ENCODE measurements at places on chromosomes 7 and 10.

- no peak for DNase-seq
Observed at GRCh38 chr10:29583674-29584073, 51.1 kb downstream of the SVIL start.

DNA sequence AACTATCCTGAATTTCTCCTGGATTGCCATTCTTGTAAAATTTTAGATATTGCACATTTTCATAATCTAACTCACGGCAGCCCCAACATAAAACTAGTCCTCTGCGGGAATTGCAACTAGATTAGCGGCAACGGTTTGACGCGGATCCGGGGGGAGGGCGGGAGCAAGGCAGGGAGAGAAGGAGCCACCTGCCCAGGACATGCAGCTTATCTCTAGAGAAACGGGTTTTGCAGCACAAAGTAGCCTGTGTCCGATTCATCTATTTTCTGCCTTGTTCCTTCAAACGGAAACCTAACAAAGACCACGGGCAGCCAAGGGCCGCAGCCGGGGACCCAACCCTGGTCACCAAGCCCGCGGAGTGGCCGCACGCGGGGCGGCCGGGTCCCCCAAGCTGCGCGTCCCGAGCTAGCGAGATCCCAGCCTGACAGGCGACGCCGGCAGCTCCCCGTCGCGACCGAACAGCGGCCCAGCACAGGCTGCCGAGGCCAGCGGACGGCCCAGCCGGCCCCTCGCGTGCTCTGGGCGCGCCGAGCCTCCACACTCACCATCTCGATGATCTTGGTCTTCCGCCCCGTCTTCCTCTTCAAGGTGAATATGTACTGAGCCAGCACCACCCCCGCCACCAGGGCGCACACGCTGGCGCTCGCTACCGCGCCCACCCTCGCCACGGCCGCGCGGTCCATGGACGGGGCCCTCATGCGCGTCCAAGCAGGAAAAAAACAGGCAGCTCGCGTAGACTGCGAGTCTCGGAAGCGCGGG, at the start of gene NT5C3A:
Gene NT5C3A, minus strand, starts transcription at position 754 of the 759 bp plus-strand sequence. Its CDS starts 71 bp downstream, at position 683.
- DNase-seq, result no peak

DNA sequence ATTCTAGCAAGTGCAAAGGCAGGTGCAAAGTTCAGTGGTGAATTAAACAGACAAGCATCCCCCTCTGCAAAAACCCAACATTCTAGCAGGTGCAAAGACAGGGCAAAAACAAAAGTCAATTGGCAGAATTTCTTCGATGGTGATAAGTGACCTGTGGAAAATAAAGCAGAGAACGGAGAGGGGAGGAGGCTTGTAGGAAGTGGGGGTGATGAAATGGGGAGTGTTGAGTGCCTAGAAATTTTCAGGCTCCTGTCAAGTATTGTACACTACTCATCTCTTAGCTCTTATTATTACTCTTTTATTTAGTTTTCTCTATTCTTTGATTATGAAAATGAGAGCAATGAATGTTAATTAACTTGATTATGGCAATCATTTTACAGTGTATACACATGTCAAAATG, 2.4 kb upstream of the CD36 start:
- DNase-seq, result peak; percentile 43

- DNase-seq, result peak; percentile 45
Observed at GRCh38 chr7:76047811-76048667, at the start of the genes MDH2 and STYXL1. Gene MDH2, plus strand, starts transcription at chr7:76048106. Its CDS starts 55 bp downstream, at chr7:76048161. Gene STYXL1, minus strand, starts transcription at chr7:76048000. Its CDS starts 17,477 bp downstream, at chr7:76030523.

DNA sequence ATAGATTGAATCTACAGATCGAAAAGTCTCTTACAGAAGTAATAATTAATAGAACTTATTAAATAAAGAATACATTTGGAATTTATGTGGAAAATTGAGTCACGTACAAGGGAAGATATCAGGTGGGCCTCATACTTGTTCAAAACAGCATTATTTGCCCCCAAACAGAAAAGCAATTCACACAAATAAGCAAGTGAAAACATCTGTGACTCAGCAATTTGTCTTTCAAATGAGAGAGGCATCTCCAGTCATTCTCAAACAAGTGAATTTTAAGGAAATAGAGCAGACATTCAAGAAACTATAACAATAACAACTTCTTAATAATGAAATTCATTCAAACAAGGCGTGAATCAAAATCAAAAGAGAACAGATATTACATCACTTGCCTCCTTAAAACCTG, 50.1 kb downstream of the SEMA3A start:
- no peak for DNase-seq

All from NCI-H1436 treated with DMSO at 0.1 percent for 48 hours (cell line).